ENCODE measurements at places on chromosomes 12 and 14.

GRCh38 chr12:9707864-9708808 is 24.8 kb downstream of the CLECL1 start:
- peak; percentile 16 for DNase-seq

DNA sequence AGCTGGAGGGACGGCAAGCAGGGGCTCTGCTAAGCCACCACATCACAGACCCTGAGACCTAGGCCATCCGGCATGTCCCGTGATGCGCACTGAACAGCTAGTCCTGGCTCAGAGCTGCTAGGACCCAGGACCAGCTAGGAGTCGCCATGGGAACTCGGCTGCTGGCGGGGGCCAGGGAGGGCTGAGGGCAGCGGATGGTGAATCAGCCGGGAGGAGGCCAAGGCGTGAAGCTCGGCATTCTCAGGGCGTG is 5.1 kb downstream of the AHNAK2 start:
- DNase-seq = no peak

- DNase-seq = no peak
Measured at GRCh38 chr12:115323223-115323905, 639.4 kb upstream of the TBX3 start.

DNA sequence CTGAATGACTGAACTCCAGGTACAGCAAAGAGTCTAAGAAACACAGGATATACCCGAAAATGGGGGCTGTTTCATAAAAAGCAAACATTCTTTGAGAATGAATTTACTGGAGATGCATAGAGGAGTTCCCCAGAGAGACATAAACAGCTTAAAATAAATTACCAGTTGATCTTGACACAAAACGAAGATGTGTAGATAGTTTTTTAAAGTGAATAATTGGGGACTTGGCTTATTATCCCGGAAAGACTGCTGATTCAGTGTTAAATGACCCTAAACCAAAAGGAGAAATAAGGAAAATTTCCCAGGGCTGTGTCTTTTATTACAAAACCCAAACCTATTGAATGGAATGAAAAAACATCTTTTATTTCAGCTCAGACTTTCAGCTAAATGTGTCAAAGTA is 1052.8 kb upstream of the TMEM132C start:
- DNase-seq = no peak

DNA sequence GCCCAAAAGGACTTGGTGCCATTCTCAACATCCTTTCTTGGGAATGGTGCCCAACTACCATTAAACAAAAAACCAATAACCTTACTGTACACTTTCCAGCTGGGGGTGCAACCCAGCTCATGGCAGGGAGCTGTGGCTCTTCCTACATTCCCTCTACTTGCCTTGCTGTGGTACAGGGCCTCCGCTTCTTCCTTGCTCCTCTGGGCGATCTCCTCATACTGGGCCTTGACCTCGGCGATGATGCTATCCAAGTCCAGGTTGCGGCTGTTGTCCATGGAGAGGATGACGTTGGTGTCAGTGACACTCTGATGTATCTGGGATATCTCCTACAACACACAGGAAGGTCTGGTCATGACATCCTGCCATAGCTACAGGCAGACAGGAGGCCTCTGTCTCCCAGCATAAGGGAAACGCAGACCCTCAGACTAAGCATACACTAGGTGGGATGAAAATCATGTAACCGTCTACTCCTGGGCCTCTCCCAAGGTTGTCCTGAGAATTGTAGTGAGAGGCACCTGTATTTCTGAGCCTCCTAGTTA is 3.9 kb downstream of the KRT2 start:
- DNase-seq = no peak

GRCh38 chr12:128823916-128824839 is at the start of gene SLC15A4:
SLC15A4 (minus strand) TSS chr12:128823958; CDS start chr12:128823943, 15 bp downstream.
- DNase-seq = peak; percentile 93

- no peak for DNase-seq
Measured at GRCh38 chr12:100185361-100185894, 15.2 kb upstream of the ACTR6 start.

GRCh38 chr12:45429831-45430230 is 213.9 kb downstream of the ANO6 start:
- DNase-seq = no peak

DNA sequence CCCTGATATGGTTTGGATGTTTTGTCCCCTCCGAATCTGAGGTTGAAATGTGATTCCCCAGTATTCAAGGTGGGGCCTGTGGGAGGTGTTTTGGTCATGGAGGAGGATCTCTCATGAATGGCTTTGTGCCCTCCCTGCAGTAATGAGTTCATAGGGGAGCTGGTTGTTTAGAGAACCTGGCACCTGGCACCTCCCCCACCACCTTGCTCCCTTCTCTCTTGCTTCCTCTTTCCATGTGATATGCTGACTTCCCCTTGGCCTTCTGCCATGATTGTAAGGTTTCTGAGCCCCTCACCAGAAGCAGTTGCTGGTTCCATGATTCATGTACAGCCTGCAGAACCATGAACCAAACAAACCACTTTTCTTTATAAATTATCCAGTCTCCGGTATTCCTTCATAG is 32.6 kb downstream of the CD163L1 start:
- DNase-seq = peak; percentile 0

GRCh38 chr14:96362071-96362964 is 823 bp downstream of the ATG2B start:
- DNase-seq = peak; percentile 44

GRCh38 chr14:71363946-71364925 is 457.0 kb downstream of the PCNX1 start:
- DNase-seq = no peak

DNA sequence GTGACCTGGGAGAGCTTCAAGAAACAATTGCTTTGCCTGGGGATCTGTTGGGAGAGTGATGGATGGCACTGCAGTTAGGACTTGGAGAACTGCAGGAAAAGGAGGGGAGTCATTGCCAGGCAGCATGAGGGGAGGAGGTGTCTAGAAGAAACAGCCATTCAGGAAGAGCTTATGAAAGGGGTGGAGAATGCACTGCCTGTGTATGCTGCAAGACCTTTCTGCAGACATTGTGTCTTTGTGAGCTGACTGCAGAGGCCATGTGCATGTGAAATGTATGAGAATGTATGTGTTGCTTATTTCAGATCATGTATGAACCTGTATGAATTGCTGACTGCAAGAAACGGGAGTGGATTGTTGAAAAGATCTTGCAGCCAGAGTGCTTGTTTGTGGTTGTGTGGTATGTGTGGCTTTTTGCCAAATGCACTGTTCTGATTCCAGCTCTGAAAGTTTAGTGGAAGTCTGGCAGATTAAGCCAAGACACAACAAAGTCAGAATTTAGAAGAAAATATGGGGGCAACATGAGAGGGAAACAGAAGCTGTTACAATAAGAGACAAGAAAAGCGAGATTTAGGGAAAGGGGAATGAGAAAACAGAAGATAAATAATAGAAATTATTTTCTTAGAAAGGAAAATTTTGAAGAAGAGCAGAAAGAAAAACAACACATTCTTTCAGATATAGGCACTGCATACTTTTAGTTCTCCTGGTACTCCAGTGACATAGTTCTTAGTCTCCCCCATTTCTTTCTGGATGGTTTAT is 9.8 kb upstream of the RIMKLB start:
- peak; percentile 81 for DNase-seq

- no peak for DNase-seq
Measured at GRCh38 chr12:38872156-38872555, 33.2 kb downstream of the CPNE8 start.

DNA sequence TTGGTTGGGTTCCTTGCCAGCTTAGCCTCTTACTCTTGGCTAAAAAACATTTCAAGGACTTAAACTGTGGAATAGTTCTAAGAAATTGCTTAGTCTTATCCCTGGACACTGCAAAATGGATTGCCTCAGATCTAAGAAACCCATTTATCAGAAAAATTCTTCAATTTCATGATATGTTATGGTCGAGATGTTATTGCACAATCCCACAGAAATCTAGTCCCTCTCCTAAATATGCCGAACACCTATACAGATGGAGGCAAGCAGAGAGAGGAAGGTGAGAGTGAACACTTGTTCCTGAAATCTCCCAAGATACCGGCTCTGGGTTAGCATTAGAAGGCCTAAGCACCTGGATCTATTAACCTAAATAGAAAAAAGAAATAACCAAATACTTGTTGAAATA is 267.2 kb downstream of the PAWR start:
- DNase-seq = no peak

GRCh38 chr14:27387463-27387862 is 789.6 kb upstream of the NOVA1 start:
- no peak for DNase-seq

DNA sequence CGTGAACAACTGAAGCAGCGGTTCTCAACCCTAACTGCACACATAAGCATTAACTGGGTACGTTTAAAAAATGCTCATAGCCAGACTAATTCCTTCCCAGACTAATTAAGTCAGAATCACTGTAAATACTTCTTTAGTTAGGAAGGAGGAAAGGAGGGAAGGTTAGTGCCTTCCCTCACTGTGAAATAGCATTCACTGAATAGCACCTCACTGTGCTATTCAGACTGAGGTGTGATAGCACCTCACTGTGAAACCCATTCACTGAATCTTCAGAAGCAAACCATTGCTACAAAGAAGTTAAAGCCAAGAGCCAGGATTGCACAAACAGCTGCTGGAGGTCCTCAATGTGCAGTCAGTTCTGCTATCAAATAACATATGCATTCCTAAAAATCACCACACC is 58.8 kb downstream of the RTN1 start:
- DNase-seq = no peak

- DNase-seq = no peak
Measured at GRCh38 chr14:64948612-64949210, 6.2 kb upstream of the GPX2 start.
